ENCODE measurements at places on chromosomes 5 and 9.
A peak's percentile ranks its signal among the peaks of the same experiment; 100 is the strongest.

DNA sequence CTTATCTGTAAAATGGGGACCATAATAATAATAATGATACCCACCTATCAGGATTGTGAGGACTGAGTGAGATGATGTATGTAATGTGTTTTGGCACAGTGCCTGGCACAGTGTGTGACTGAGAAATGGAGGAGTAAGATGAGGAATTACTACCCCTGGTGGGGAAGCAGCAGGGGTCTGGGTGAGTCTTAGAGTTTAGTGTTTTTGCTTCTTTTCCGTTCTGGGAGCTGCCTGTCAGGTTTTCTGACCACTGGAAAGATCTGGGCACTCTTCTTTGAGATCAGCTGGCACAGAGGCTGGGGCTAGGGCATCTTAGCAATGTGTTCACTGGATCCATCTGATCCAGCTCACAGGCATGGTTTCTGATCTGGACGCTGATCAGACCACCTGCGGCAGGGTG, 8.5 kb downstream of the LCP2 start:
- no peak for DNase-seq

- DNase-seq: no peak
Observed at GRCh38 chr9:27791311-27791710, 218.0 kb upstream of the C9orf72 start.

- no peak for DNase-seq
Observed at GRCh38 chr9:124887832-124888231, 25.9 kb downstream of the ARPC5L start.

- DNase-seq: no peak
Observed at GRCh38 chr5:173648308-173648866, 31.9 kb upstream of the BOD1 start.

- DNase-seq: peak; percentile 22
Observed at GRCh38 chr5:1011226-1011631, 2.6 kb downstream of the NKD2 start.

GRCh38 chr5:45376417-45376816, 319.8 kb downstream of the HCN1 start:
- DNase-seq: no peak

- peak; percentile 19 for DNase-seq
Observed at GRCh38 chr5:133113331-133114061, 61.7 kb downstream of the HSPA4 start.

GRCh38 chr5:110329955-110330525, 396.4 kb downstream of the TMEM232 start:
- DNase-seq: no peak

DNA sequence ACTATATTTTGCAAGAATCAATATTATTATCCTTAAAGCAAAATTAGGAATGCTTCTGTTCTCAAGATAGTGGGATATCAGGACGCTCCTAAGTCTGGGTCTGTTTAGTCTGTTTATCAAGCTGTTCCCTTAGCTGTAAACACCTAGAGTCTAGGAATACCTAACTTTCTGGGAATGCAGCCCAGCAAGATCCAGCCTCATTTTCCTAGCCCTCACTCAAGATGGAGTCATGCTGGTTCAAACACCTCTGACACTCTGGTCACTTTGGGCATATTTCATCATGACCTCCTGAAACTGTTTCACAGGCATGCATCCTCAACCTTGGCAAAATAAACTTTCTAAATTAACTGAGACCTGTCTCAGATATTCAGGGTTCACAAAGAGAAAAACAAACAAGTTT, 14.4 kb upstream of the MRPS30 start:
- DNase-seq: no peak

DNA sequence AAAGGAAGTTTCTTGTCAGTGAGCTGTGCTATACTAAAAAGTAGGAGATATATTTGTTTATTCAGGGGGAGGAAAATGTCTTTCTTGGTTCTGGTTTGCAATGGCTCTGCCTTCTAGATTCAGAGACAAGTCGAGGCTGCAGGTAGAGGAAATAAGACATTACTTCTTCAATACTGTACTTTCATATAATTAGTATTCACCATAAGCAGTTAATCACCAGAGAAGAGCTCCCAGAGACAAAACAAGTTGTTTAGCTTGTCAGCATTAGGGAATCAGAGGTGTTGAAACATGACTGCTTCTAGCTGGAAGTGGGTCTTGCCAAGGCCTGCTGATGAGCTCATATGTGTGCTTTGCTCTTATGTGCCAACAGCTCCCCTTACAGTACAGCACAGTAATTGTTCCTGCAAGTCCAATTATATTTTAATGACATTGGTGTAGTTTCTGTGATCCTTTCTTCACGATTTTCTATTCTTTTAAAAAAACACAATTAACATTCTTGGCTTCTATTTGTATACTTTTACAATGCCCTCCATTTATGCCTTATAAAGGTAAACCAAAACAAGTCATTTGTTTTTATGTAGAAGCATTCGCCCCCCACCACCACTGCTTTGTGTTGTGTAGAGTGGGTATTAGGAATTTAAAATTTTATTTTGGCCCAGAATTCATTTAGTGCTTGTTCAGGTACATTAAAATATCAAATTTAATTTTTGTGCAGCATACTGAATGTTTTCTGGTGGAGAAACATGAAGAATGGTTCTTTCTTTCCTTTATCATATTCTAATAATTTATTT, 112.2 kb downstream of the RPS23 start:
- peak; percentile 22 for DNase-seq

- no peak for DNase-seq
Observed at GRCh38 chr9:6904371-6904770, 146.6 kb downstream of the KDM4C start.

GRCh38 chr5:138445547-138446271, 6.9 kb downstream of the REEP2 start:
- no peak for DNase-seq

DNA sequence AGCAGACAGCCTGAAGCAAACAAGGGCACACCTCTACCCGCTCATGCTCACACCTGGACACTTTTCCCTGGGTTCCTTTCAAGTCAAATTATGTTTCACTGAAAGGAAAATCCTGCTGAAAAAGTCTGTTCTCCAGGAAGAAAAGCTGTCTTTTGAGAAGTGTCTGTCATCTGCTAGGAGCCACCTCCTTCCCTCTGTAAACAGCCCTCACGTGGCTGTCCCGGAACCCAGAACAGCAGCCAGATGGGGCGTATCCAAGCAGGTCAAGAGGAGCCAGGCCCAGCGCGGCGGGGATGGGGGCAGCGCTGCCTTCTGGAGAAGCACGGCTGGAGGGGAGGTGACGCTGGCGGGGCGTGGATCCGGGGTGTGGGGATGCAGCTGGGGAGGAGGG, at the start of gene PNPLA7:
PNPLA7 (minus strand) TSS at position 172 of the 391 bp plus-strand sequence. CDS start 205 bp downstream, outside the sequence.
- no peak for DNase-seq

GRCh38 chr9:133803028-133803585, 65.0 kb upstream of the SARDH start:
- no peak for DNase-seq

DNA sequence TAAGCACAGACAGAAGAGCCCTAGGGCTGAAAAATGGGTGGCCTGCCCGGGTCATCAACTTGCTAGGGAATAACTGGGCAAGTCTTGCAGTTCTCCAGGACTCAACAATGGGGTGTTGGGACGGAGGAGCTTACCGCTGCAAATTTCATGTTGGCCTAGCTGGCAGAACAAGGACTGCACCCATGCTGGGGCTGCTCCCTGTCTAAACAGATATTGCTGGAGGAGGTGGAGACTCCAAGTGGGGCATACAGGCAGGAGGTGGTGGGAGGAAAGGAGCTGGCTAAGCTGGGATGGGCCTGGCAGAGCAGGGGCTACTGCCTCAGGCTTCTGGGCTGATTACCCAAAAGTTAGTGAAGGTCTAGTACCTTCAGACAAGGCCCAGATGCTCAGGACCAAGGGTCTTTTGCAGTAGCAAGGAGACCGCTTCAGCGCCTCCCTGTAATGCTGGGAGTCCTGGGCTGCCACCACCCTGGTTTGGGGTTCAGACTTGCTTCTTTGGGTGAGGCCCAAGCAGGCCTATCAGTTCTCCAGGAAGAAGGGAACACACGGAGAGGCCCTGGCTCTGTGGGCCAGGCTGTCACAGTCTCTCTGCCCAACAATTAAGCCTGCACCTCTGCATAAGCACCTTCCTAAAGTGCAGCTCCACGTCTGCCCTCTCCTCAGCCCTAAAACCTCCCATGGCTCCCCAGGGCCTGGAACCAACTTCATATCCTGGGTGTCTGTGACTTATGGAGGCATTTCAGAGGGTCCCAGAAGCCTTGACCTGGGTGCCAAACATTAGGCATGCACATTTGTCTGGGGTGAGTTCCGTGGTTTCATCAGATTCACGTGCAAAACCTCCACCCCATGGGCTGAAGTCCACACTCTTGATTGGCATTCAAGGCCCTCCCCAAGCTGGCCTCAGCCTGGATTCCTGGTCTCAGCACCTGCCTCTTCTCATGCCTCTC, 24.2 kb upstream of the KIF12 start:
- DNase-seq: no peak

DNA sequence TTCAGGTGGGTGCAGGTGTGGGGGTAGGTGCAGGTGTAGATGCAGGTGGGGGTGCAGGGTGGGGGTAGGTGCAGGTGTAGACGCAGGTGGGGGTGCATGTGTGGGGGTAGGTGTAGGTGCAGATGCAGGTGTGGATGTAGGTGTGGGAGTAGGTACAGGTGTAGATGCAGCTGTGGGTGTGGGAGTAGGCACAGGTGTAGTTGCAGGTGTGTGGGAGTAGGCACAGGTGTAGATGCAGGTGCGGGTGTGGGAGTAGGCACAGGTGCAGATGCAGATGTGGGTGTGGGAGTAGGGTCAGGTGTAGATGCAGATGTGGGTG, 94.6 kb downstream of the PHF2 start:
- no peak for DNase-seq

- DNase-seq: no peak
Observed at GRCh38 chr5:114089259-114089658, 272.6 kb upstream of the KCNN2 start.

DNA sequence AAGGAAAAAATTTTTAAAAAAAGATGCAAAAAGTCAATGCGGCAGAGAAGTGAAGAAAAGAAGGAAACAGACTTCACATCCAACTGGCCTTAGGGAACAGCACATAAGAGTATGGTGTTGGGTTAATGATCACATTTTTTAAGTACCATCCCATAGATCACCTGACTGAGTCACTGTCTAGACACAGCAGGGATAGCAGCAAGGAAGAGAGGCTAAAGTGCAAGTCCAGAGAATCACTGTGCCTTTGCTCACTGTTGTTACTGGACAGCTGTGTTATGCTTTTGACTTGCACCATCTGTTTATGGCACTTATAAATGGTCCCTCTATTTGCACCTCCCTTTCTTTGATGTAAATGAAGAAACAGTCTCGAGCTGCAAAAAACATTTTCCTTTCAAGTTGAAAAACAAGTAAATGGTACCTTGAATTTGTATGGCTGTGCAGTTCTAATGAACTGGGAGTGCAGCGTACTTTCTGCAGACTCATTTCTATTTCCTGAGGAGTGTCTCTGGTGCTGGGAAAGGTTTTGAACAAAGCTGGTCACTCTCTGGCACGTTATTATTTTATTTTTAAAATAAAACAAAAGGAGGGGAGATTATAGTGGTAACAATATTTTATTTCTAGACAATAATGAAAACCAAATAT, 84.2 kb downstream of the TRPM6 start:
- DNase-seq: no peak

DNA sequence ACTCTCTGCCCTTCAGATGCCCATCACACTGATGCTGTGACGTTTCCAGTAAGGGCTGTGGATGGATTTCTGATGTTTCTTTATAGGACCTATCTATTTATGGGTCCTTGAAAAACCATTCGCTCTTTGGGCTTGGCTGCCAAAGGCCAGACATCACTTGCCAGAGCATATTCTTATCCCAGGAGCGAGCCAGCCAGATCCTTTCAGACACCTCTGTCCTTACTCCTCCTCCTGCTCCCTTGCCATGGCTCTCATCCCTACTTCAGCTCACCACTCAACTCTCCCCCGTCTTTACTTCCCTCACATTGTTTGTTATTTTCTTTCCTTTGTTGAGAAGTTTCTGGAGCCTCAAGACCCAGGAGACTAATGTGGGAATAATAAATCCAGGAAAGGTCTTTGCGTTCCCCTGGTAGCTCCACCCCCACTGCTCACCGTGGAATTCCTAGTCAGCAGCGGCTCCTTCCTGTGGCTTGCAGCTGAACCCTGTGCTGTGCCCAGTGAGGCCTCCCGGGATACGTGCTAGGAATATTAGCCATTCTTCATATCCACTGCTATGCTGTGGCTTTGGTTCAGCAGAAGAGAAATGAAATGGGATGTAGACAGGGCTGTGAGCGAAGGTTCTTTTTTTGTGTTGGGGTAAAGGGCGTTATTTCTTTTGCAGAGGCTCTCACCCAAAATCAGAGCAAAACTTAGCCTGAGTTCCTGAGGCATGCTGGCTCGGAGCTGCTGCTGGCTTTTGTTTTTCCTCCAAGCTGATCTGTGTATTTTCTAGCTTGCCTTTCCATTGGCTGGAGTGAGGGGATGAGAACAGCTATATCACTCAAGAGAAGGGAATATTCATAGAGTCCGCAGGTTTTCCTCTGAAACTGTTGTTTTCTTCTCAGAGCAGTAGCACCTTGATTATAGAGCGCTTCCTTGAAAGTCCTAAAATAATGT, 171.1 kb downstream of the SAXO1 start:
- no peak for DNase-seq

GRCh38 chr9:90914868-90915483, 113.4 kb downstream of the SYK start:
- DNase-seq: peak; percentile 67

DNA sequence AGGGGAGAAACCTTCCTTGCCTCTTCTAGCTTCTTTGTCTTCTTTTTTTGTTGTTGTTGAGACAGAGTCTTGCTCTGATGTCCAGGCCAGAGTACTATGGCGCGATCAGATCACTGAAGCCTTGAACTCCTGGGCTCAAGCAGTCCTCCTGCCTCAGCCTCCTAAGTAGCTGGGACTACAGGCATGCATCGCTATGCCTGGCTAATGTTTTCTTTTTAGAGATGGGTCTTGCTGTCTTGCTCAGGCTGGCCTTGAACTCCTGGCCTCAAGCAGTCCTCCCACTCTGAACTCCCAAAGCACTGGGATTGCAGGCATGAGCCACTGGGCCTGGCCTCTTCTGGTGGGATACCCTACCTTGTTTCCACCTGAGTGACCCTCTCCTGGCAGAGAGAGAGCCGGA, 3.4 kb upstream of the PAXX start:
- no peak for DNase-seq

GRCh38 chr9:121813519-121814210, 162.2 kb downstream of the DAB2IP start:
- no peak for DNase-seq

DNA sequence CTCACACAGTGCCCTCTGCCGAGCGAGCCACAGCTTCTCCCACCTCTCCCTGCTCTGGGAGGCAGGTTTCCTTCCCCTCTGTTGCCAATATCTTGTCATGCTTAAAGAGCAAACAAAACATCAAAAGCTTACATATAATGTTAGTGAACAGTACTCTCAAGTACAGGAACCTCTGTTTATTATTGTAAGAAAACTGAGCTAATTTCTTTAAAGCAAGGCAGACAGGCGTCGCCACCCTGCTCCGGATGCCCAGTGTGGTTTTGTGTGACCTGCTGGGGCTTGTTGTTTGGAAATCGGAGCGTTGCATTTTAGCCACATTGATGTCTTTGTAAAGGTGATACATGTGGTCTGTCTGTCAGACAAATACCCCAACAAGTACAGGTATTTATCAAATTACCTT, 401.4 kb upstream of the IRX1 start:
- no peak for DNase-seq
